ENCODE measurements at places on chromosomes 12 and 14.

GRCh38 chr12:89437231-89437630 lies 84.9 kb upstream of the DUSP6 start:
- no peak for DNase-seq

DNA sequence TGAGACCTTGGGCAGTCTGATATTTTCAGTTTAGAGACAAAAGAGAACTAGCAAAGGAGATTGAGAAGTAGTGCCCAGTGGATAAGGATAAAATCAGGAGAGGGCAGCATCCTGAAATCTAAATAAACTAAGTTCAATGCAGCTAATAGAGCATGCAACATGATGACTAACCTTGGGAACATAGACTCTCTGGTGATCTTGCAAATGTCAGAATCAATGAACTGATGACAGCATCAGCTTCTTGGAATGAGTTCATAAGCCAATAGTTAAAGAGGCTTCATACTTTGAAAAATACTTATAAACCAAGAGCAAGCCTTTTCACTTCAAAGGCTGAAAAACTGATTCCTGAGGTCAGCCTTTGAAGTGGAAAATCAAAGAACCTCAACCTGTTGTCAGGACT lies 8.2 kb downstream of the TAS2R19 start:
- DNase-seq = no peak

DNA sequence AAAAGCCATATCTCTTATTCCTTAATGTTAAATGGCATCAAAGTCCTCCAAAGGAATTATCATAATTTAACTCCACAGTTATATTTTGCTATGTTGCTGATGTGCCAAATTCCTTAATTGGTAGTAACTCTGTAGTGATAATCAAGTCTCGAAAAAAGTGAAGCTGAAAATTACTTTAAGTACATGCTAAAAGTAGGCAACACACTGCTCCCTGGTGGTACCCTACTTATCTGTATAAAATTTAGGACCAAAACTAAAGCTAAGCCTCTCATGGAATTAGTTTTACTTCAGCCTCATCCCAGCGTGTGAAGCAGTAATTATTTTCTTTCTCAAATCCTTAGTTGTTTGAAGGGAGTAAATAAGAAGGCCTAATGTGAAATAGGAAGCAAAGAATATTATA lies 132.8 kb downstream of the TTLL5 start:
- no peak for DNase-seq

- peak; percentile 63 for DNase-seq
Observed at GRCh38 chr14:94009767-94010166, 12.7 kb downstream of the CCDC197 start.

GRCh38 chr12:64457032-64457431 lies 5.1 kb downstream of the TBK1 start:
- DNase-seq = no peak

- no peak for DNase-seq
Observed at GRCh38 chr12:52210186-52210924, 18.5 kb upstream of the KRT80 start.

DNA sequence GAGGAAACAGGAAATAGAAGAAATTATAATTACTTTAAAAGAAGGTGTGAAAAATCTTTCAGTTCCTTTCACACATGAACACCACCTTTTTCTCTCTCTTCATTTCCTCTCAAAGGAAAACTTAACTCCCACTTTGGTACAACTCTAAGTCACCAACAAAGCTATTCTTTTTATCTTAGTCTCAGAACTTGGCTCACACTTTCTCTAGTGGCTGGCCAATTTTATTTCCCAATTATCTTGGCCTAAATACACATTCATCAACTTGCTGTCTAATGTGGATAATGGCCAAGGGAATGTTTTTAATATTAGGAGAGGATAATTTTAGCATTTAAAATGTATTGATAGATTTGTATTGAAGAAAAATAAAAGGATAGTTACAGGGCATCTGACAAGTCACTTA lies 64.5 kb upstream of the NAV3 start:
- DNase-seq = no peak

DNA sequence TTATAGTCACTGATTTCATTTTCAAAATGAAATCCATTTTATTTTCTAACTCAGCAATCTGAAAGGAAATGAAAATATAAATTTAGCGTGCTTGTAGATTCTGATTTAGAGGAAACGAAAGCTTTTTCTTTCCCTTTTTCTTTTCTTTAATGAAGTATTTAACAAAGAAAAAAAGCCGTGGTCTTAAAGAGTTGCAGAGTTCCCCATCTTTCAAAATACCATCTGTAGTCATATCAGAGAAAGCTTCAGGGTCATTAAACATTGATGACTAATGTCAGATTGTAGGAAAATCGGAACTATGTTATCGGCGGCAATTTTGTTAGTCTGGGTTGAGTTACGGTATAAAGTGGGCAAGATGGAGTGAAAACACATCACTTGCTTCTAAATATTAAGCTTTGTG lies 32.3 kb downstream of the DRAM1 start:
- no peak for DNase-seq

- no peak for DNase-seq
Observed at GRCh38 chr12:62700091-62700880, 233.7 kb downstream of the MON2 start.

Data from GM20000 (cell line).